ENCODE measurements at places on chromosomes 16 and 17. TPM values are rescaled to one million over a fixed set of nuclear protein-coding genes. Genes with fewer than 3 reads are reported as not detected.

GRCh38 chr17:39485555-39485954 is 24.3 kb downstream of the CDK12 start:
- H3K4me1 ChIP-seq: peaks cover 4% of the 10 kb centered on the region
- H3K4me3 ChIP-seq: no peak overlapping the region
- H3K36me3 ChIP-seq: peaks cover 3% of the 10 kb centered on the region
- DNase-seq: no peak
- H3K27me3 ChIP-seq: no peaks in the 10 kb centered on the region
- no peak overlapping the region for H3K27ac ChIP-seq

- no peak for DNase-seq
- no peak overlapping the region for H3K4me3 ChIP-seq
- no peaks in the 10 kb centered on the region for H3K36me3 ChIP-seq
- no peak overlapping the region for H3K27ac ChIP-seq
Measured at GRCh38 chr17:57852092-57852954, 2.5 kb upstream of the MRPS23 start.

- H3K4me3 ChIP-seq: no peak overlapping the region
- H3K27ac ChIP-seq: no peak overlapping the region
- no peaks in the 10 kb centered on the region for H3K27me3 ChIP-seq
- no peaks in the 10 kb centered on the region for H3K36me3 ChIP-seq
Measured at GRCh38 chr16:58904291-58904690, 170.2 kb upstream of the GOT2 start.

DNA sequence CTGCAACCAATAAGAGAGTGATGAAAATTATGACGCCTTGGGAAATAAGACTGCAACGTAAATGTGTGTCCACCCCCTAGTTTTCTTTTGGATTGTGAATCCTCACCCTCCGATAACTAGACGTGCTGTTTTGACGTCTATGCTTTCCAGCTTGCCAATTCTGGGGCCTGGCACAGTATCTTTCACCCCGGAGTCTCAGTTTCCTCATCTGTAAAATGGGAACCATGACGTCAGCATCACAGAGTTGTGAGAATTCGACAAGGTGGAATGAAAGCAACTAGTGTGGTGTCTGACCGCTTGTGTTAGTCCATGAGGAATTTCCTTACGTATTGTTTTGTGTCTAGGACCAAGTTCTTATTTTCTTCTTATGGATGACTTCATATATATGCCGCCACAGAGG is 37.7 kb downstream of the WWOX start:
- no peaks in the 10 kb centered on the region for H3K36me3 ChIP-seq
- no peak overlapping the region for H3K4me3 ChIP-seq

DNA sequence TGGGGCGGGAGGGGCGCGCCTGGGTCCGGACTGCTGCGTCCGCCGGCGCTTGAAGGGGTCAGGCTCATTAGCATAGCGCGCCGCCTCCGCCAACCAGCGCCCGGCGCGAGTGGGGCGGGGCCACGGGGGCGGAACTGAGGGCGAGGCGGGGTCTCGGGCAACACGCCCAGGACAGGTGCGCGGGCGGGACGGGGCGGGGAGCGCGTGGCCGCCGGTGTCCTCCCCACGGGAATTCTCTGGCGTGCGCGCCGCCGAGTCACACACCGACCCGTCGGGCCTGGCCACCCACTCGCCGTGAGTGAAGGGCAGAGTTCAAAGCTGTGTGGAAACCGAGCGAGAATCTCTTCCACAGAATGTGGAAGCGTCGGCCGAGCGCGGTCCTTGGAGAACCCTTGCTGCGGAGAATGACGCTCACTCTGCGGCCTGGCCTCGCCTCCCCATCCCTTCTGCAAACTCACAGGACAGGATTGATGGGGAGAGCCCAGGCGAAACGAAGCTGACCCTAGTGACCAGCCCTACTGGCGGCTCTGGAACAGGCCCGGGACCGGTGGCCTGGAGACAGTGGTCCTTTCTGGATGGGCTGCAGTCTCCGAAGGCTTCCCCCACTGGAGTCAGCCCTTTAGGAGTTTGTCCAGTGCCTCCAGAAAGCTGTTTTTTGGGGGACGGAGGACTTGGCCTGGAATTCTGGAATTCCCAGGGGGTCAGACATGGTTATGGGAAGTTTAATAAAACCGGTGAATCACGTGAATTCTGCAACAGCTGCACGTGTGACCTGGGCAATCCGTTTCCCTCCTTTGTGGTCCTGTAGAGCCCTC is at the start of gene SNAI3:
SNAI3 (minus strand) TSS at position 69 of the 815 bp plus-strand sequence. CDS start 101 bp downstream, outside the sequence.
- H3K36me3 ChIP-seq: no peaks in the 10 kb centered on the region
- H3K27me3 ChIP-seq: no peaks in the 10 kb centered on the region
- H3K4me1 ChIP-seq: peaks cover 12% of the 10 kb centered on the region

GRCh38 chr16:26433807-26434206 is 632.9 kb upstream of the C16orf82 start:
- no peaks in the 10 kb centered on the region for H3K36me3 ChIP-seq
- H3K27ac ChIP-seq: no peak overlapping the region
- no peak overlapping the region for H3K4me3 ChIP-seq
- no peaks in the 10 kb centered on the region for H3K4me1 ChIP-seq

GRCh38 chr16:57318240-57318970 is 33.9 kb upstream of the PLLP start:
- H3K27me3 ChIP-seq: no peaks in the 10 kb centered on the region
- DNase-seq: no peak
- H3K36me3 ChIP-seq: no peaks in the 10 kb centered on the region
- no peak overlapping the region for H3K27ac ChIP-seq

- no peak for DNase-seq
- no peaks in the 10 kb centered on the region for H3K27me3 ChIP-seq
- H3K4me3 ChIP-seq: no peak within 1 kb of the TSS
- no peaks in the 10 kb centered on the region for H3K4me1 ChIP-seq
Measured at GRCh38 chr17:34356194-34356593, at the start of gene CCL13. TSS of gene CCL13 (plus strand) at chr17:34356480. CDS start at chr17:34356527, 47 bp downstream.

DNA sequence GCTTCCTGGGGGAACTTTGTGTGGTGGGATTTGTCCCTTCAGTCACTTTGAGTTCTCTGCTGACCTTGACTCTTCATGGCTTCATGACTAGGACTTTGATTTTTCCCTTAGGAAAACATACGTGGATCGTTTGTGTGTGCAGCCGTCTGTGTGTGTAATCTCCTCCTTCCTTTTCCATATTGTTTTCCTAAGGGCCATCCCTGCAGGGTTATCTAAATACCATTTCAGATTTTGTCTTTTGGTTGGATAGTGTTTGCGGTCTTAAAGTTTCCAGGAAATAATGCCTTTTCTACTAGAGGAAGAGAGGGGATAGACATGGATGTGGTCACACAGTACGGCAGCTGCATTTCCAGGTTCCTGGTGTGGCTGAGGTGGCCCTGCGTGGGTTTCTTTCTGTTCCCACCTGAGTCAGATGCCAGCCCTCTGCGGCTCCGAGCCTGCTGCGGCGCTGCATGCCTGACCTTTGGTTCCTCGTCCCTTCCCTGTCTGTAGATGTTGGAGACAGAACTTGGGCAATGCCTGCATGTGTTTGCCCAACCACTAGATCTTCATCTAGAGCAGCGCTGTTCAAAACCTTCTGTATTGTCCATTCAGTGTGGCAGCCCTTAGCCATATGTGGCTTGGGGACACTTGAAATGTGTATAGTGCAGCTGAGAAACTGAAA is 72.0 kb upstream of the LGALS9 start:
- no peaks in the 10 kb centered on the region for H3K36me3 ChIP-seq
- no peaks in the 10 kb centered on the region for H3K27me3 ChIP-seq
- H3K4me3 ChIP-seq: no peak overlapping the region
- no peak for DNase-seq

GRCh38 chr17:57195785-57196460 is 60.4 kb upstream of the MSI2 start:
- H3K27ac ChIP-seq: no peak overlapping the region
- no peaks in the 10 kb centered on the region for H3K4me1 ChIP-seq
- no peak overlapping the region for H3K4me3 ChIP-seq
- no peaks in the 10 kb centered on the region for H3K36me3 ChIP-seq

- H3K4me3 ChIP-seq: no peak overlapping the region
- no peaks in the 10 kb centered on the region for H3K27me3 ChIP-seq
- DNase-seq: no peak
- H3K27ac ChIP-seq: peak overlapping the region; percentile 22
- peaks cover 16% of the 10 kb centered on the region for H3K36me3 ChIP-seq
Measured at GRCh38 chr17:50689251-50689650, 18.5 kb downstream of the ANKRD40 start.

DNA sequence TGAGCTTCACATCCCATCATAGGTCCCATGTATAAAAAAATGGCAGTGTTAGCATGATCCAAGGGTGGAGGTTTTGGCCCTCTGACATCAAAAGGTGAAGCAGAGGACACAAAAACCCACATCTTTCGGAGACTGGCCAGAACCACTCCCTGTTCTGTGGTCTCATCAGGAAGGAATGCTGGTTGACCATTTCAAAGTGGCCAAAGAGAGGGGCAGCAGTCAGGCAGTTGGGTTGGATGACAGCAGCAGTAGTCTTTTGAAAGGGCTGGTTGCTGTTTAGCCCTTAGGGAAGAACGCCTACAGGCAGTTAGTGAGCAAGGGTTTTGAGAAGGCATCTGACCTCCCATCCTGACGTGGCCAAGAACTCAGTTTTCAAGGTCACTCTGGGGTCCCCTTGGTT is 40.5 kb downstream of the LCMT1 start:
- peaks cover 27% of the 10 kb centered on the region for H3K36me3 ChIP-seq
- no peak overlapping the region for H3K27ac ChIP-seq

GRCh38 chr16:2343211-2343610 is 2.7 kb upstream of the ABCA3 start:
- H3K27me3 ChIP-seq: no peaks in the 10 kb centered on the region
- no peak overlapping the region for H3K4me3 ChIP-seq
- H3K4me1 ChIP-seq: no peaks in the 10 kb centered on the region
- H3K27ac ChIP-seq: no peak overlapping the region

- H3K27ac ChIP-seq: no peak overlapping the region
- H3K4me1 ChIP-seq: peaks cover 8% of the 10 kb centered on the region
Measured at GRCh38 chr16:88010343-88010967, 59.2 kb downstream of the BANP start.

DNA sequence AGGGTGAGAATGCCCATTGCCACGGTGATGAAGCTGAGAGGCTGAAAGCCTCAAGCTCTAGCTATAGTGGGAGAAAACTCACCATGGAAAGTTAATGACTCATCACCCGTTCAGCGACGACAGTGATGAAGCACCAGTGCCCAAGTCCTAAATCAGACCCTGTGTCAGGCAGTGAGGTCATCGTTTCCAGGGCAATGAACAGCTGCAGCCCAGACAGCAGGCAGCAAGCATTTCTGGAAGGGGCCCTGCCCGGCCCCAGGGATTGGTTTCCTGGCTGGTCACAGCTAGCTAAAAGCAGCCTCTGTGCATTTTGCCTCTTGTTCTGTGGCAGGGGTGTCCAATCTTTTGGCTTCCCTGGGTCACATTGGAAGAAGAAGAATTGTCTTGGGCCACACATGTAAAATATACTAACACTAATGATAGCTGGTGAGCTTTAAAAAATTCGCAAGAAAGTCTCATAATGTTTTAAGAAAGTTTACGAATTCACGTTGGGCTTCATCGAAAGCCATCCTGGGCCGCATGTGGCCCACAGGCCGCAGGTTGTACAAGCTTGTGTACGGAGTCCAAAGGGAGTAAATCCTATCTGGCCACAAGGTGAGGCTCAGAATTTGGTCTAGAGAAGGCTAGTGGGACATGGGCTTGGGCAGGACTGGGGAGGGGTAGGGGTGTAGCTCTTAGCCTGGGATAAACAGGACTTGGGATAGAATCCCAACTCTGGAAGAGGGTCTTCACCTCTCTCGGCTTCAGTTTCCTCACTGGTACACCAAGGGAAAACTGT is 40.6 kb downstream of the MIS12 start:
- H3K4me1 ChIP-seq: peaks cover 18% of the 10 kb centered on the region
- peaks cover 8% of the 10 kb centered on the region for H3K36me3 ChIP-seq
- H3K27ac ChIP-seq: peak overlapping the region; percentile 66
- no peaks in the 10 kb centered on the region for H3K27me3 ChIP-seq
- peak; percentile 70 for DNase-seq
- H3K4me3 ChIP-seq: no peak overlapping the region

DNA sequence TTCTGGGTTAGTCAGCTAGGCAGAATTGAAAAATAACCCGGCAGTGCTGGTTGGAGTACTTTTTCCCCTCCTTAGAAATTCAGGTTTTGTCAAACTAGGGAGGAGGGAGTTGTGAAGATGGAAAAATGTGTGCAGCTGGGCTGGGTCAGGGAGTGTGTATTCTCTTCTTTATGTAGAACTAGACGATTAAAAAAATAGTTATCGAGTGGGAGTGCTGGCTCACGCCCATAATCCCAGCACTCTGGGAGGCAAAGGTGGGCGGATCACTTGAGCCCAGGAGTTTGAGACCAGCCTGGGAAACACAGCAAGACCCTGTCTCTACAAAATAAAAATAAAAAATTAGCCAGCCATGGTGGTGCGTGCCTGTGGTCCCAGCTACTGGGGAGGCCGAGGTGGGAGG is 106.4 kb downstream of the GNAO1 start:
- no peaks in the 10 kb centered on the region for H3K4me1 ChIP-seq
- H3K4me3 ChIP-seq: no peak overlapping the region
- H3K27me3 ChIP-seq: no peaks in the 10 kb centered on the region
- no peak for DNase-seq

DNA sequence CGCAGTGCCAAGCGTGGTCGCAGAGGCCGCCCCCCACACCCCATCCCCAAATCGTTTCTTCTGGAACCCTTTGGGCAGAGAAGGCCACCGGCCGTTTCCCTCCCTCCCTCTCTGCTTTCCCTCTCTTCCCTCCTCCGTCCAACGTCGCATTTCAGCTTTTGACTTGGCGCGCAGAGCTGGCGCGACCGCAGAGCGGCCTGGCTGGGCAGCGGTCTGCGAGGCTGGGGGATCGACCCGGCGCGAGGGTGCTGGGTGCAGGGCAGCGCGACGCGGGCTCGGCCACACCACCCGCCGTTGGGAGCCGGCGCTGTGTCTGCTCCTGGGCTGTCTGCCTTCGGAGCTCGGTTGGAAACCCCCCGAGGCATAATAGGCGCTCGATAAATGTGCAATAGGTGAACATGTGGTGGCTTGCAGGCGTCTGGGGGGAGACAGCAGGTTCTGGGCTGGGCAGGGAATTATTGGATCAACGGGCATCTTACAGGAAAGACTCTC is 2.8 kb upstream of the NTN3 start:
- peaks cover 6% of the 10 kb centered on the region for H3K4me1 ChIP-seq
- no peaks in the 10 kb centered on the region for H3K36me3 ChIP-seq
- no peak overlapping the region for H3K27ac ChIP-seq

P2RX1 gene
- polyA plus RNA-seq: not detected

CDH1 gene
- polyA plus RNA-seq: not detected

C17orf50 gene
- 0.05 TPM for polyA plus RNA-seq

CCL14 gene
- polyA plus RNA-seq: not detected

CDK12 gene
- polyA plus RNA-seq: 11.6 TPM

CDRT15 gene
- polyA plus RNA-seq: not detected

NETO2 gene
- polyA plus RNA-seq: 48.8 TPM

ORMDL3 gene
- 38.5 TPM for polyA plus RNA-seq

TGFB1I1 gene
- 29.7 TPM for polyA plus RNA-seq

All from SK-N-SH (cell line).